Suppressor macrophage treated with lipopolysaccharide for 1 hour (primary cell): ENCODE measurements at places on chromosomes 3 and 15.

- DNase-seq, result no peak
These were observed 53.4 kb upstream of the ATP2B2 start for GRCh38 chr3:10558736-10559135.

- peak; percentile 65 for DNase-seq
These were observed 88.6 kb upstream of the ZNF280D start for GRCh38 chr15:56821721-56822425.

DNA sequence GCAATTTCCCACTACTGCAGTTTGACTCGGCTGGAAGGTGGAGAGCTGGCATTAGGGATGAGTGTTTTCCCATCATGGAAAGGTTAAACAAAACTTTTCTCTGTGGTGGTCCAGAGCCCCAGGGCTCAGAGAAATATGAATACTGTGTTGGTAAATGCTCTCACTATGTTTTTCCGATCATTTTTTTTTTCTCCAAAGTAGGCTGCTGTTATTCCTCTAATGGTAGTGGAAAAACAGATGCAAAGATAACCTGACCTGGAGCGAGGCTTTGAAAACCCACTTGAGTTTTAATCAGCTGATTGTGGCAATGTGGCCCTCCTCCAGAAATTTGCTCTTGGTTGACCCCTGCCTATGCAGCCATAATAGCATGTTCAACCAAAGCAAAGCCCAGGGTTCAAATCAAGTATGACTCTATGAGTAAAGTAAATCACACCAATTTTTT is 320.8 kb upstream of the CTNNB1 start:
- no peak for DNase-seq

- no peak for DNase-seq
These were observed 665.6 kb upstream of the NECTIN3 start for GRCh38 chr3:110405830-110406585.

DNA sequence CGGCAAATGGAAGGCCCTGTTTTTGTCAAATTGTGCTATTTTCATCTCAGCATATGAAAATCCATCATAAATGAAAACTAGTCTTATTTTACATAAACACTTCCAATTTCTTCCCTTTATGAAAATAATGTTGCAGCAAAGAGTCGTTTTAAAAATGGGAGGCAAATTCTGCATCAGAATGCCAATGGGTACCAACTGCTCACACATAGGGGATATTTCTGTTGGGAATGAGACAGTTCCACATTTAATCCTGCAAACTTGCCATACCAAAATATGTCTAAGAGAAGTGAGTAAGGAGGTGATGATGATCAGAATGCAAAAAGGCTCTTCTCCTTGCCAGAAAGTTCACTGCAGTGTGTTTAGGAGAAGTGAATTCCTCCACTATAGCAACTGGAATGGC is 391.7 kb downstream of the CACNA2D3 start:
- DNase-seq, result no peak

DNA sequence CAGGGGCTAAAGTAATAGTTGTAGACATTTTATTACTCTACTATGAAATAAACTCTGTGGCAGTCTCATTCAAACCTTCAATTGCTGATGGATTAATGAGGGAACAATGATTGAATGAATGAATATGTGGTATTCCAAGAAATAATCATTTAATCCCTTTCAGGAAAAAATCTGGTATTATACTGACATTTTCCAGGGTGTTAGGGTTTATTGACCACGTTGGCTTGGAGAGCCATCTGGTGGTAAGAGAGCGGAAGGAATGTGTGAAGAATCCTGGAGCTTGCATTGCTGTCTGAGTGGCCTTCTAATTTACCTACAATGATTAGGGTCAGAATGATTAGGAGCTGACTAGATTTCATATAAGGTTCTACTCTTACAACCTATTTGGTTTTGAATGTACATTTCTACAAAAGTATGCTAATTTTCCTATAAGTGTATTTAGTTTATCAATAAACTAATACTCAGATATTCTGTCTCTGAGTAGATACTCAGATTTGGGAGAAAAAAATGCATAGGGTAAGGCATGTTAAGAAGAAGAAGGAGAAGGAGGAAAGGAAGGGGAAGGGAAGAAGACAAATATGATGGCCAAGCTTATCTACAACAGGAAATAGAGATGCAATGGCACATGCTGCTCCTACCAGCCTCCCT is 249.9 kb downstream of the ROBO1 start:
- DNase-seq, result peak; percentile 7

GRCh38 chr15:85583442-85583841 is 203.0 kb downstream of the AKAP13 start:
- DNase-seq, result peak; percentile 52

DNA sequence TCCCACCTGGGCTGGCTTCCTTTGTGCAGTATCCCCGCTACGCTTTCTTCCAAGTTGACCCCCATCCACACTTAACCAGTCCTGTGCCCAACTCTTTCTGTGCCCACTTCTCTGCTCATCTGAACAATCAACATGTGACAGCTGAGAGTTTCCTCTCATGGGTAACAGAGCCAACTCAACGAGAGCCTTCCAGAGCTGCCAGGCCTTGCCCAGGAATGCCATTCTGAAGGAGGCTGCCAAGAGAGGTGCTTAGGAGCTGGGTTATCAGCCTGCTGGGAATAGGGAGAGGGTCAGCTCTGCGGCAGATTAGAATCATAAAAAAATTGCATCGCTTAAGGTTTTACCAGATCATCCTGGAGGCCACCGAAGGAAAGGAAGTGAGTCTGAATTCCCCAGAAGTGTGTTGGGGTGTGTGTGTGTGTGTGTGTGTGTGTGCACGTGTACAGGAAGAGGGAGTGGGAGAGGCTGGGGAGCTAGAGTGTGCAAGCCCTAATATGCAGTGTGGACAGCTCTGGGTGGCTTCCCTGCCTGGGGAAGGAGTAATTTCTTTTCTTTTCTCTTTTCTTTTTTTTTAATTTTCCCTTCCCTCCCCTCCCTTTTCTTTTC is 66.7 kb downstream of the ITGA11 start:
- DNase-seq, result peak; percentile 55

DNA sequence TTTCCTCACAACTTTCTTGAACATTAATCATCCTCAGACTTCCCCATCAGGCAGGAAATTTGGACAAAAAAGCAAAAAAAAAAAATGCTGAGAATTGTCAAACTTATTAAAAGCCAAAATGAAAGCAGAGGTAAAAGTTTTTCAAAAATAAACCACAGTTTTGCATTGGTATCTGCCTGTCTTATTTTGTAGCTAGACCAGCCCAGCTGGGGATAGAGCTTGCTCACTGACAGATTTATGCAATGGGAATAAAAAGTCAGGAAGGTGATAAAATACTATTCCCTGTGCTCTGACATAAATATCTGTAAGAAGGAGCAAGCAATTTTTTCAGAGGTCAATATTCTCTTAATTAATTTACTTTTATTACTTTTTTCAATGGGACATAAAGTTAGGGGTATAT is 1006.7 kb upstream of the ALCAM start:
- no peak for DNase-seq

DNA sequence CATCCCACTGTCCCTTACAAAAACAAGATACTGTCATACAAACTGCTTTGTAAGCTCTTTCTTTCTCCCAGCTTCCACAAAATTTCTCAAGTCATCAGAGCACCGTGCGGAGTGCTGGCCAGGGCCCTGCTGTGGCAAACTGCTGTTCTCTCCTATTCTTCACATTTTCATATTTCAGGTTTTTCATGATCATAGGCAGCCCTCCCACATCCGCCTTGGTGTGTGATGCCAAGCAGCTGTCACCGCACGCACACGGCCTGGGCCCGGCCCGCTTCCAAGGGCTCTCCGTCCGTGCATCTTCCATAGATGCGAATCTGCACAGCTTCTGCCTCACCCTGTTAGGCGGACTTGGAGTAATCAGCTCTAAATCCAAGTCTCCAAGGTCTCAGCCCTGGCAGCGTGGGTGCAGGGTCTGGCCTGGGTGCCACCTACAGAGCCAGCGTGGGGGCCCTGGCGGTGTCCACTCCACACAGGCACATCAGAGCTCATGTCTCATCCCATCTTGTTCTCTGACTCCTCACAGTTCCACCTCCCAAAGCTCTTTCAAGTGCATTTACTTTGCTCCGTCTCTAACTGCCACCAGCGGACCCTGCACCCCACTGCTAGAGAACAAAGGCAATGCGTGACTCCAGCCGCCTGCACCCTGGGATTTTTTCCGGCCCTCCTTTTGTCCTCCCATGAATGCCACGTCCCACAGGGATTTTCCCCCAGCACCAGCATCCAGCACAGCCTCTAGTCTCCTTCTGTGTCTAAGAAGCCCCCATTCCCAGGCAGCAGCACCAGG is 27.2 kb downstream of the CYFIP1 start:
- DNase-seq, result no peak

- DNase-seq, result peak; percentile 43
These were observed 24.4 kb downstream of the MAGEF1 start for GRCh38 chr3:184687363-184688015.

GRCh38 chr3:36097209-36097608 is 283.1 kb upstream of the STAC start:
- DNase-seq, result no peak
